Type B pancreatic cell (in vitro differentiated cells): ENCODE measurements at places on chromosomes 13 and 19. TPM values are rescaled to one million over a fixed set of nuclear protein-coding genes. Genes with fewer than 3 reads are reported as not detected.

GRCh38 chr19:5624018-5624663 lies 1.3 kb downstream of the SAFB start:
- DNase-seq: no peak

- no peak for DNase-seq
Observed at GRCh38 chr19:51808333-51808986, 13.5 kb downstream of the FPR3 start.

Gene SLC1A5
- total RNA-seq: 91.4 and 137 TPM in 2 replicates

Gene NPAS1
- total RNA-seq: 3.6 and 6.6 TPM in 2 replicates

Gene TEX26
- not detected in 2 replicates for total RNA-seq
